Left lung (tissue), 14 donors: ENCODE measurements at places on chromosomes 12 and 14.

DNA sequence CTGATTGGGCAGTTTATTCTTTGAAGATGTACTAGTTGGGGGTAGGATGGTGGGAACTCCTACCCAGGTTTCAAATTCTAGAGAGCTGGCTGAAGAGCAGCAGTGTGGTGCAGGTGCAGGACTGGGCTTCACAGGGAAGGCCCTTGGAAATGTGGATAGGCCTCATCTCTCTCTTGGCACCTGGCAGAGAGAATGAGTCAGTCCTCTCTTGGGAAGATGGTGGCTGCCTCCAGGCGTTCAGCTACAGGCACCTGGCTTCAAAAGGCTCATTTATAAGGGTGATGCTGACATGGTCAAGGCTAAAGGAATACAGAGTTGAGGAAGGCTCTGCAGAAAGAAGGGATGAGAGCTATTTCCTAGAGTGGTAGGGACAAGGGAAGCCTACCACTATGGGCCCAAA is 179.7 kb upstream of the VASH1 start:
- DNase-seq: no peak

DNA sequence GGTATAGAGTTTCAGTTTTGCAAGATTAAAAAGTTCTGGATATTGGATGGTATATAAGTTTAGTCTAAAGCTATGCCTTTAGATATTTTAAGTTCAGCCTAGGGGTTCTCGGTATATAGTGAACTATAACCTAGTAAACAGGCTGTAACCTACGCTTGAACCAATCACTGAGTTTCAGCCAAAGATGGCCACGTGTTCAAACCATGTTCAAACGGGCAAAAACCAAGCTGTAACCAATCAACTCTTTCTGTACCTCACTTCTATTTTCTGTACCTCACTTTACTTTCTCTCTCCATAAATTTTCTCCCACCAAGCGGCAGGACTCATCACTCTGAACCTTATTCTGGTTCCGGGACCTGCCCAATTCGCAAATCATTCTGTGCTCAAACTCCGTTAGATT is 1.4 kb downstream of the TMBIM4 start:
- DNase-seq: no peak

- no peak for DNase-seq
These were observed 21.9 kb downstream of the GABARAPL1 start for GRCh38 chr12:10234562-10234961.

GRCh38 chr12:14885718-14886221 is at the start of gene MGP:
Gene MGP (minus strand): TSS chr12:14885854. CDS start chr12:14885791, 63 bp downstream.
- DNase-seq: no peak

- peak; percentile 31 for DNase-seq
These were observed 229.4 kb downstream of the ZFP36L1 start for GRCh38 chr14:68563251-68564131.

DNA sequence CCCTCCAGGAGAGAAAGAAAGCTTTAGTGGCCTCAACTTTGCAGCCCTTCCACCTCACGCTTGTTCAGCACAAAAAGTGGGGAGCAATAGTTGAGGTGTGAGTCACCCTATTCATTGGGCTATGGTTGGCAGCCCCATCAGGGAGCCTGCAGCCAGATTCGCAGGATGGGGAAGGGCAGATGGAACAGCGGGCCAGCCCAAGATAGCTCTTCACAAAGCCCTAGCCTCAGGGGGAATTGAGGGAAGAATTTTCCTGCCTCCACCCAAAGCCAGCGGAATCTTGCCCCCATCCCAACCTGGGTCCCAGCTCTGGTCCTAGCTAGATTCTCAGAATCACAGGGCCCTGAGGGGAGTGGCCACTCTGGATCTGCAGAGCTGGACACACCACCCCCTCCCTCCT is 3.6 kb upstream of the KRT5 start:
- no peak for DNase-seq

DNA sequence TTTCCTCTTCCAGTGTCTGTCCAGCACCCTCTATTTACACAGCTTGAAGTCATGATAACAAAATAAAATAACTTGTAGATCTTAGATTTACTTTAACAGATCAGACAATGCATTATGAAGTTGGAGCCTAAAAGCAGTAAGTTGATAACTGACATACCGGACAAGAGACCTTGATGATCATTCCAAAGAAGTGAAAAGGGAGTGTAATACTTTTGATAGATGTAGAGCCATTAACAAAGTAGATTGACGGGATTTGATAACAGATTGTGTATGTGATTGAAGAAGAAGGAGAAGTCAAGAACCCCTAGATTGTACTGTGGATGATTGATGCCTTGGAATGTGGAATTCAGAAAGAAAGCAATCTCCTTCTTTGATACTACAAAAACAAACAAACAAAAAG is 403.8 kb upstream of the MGAT4C start:
- DNase-seq: no peak

DNA sequence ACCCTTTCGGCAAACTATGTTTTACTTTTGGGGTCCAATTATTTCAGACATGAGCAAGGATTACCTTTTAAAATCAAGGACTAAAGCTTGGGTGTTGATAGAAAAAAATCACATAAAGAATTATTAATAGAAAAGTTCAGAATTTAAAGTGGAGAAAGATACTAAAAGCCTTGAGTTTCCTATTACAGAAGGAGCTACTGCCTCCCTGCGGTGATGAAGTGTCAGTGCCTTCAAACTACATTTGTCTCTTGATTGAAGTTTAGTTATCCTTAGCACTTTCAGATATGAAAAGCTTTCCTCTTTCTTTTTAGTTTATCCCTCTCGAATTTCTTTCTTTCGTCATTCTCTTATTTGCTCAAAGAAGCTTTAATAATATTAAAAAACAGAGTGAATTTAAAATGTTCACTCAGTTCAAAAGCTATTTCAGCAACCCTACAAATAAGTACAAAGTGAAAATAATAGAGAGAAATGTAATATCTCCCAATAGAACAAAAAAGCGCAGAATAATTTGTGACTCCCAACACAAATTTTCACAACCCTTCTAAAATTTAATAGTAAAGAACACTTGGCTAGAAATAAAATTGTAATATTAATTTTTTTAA is 87.6 kb downstream of the SEC23A start:
- DNase-seq: peak; percentile 66

DNA sequence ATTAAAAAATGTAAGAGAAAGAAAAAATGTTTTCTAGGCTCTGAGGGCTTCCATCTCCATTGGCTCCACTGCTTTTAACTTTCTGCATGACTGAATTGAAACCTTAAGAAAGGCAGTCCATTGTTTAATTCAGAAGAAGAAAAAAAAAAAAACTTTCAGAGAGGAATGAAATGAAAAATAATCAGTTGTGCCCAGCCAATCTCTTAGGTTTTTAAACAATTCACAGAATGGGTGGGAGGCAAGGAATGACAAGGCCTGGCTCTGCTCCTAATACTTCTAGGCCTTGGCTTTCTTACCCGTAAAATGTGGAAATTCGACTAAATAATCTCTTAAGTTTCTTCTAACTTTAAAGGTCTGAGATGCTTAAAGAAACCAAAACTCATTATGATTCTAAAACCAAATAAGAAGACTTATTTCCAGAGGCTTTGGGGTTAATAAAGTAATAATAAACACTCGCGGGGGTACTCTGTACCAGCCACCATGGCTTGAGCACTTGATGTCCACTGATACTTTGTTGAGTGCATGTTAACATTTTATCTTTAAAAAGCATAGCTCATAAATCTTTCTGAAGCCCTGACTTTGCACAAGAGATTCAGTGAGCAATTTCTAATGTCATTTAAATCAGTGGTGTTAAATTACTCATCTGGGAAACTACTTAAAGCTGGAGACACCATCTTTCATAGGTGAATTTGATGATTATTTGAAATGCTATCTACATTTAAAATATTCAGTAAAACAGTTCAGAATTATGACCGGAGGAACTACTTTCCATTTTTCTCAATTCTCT is 49.6 kb downstream of the STON2 start:
- DNase-seq: no peak

GRCh38 chr12:32125455-32126084 is 18.9 kb downstream of the BICD1 start:
- no peak for DNase-seq

DNA sequence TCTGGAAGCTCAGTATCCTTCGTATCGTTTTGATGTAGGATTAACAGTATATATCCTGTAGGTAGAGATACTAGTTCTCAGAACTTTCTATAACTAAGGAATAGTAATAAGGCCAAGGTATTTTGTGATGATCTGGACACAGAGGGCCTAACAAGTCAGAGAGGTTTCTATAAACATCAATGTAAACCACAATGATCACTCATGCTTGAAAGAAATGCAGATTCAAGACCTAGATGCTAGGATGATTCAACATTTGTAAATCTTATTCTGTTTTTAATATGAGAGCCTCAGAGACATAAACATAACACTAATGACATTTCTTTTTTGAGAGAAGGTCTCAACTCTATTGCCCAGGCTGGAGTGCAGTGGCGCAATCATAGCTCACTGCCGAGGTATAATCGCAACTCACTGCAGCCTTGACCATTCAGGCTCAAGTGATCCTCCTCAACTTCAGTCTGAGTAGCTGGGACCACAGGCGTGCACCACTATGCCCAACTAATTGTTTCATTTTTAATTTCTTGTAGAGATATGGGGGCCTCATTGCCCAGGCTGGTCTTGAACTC is 16.2 kb downstream of the SUPT16H start:
- DNase-seq: no peak

DNA sequence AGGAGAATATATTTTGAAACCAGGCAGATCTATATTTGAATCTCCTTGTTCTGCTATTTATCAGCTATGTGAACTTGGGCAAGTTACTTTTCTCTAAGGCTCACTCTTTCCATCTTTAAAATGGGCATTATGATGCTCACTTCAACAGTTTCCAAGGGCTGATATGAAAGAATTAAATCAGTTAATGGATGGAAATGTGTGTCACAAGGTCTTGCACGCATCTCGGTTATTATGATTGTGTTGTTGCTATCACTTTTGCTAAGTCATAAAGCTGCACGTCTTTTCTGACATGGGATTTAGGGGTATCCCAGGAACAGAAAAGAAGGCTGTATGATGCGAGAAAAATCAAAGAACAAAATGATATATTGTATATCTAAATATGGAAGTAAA is 721.5 kb upstream of the TBX3 start:
- no peak for DNase-seq

GRCh38 chr14:95290871-95291431 is 28.8 kb downstream of the CLMN start:
- DNase-seq: no peak

DNA sequence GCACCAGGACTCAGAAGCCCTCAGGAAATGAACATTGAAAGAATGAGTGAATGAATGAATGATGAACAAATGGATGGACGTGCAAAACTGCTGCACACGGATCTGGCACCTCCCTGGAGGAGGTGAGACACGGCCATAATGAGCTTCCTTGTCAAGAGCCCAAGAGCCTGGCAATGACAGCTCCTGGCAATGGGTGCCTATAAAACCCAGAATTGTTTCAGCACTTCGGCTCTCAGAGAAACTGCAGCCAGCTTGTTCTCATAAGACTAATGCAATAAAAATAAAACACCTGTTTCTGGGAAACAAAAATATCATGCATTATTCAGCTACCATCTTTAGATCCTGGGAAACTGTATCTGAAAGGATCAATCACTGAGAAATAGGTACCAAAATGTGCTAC is 200.5 kb upstream of the SFSWAP start:
- DNase-seq: no peak

GRCh38 chr12:48045965-48046518 is 41.8 kb upstream of the COL2A1 start:
- DNase-seq: no peak
